ENCODE measurements at places on chromosomes 5 and 9. TPM values are rescaled to one million over a fixed set of nuclear protein-coding genes. Genes with fewer than 3 reads are reported as not detected.

The IGFBPL1 gene
- total RNA-seq = not detected

DNA sequence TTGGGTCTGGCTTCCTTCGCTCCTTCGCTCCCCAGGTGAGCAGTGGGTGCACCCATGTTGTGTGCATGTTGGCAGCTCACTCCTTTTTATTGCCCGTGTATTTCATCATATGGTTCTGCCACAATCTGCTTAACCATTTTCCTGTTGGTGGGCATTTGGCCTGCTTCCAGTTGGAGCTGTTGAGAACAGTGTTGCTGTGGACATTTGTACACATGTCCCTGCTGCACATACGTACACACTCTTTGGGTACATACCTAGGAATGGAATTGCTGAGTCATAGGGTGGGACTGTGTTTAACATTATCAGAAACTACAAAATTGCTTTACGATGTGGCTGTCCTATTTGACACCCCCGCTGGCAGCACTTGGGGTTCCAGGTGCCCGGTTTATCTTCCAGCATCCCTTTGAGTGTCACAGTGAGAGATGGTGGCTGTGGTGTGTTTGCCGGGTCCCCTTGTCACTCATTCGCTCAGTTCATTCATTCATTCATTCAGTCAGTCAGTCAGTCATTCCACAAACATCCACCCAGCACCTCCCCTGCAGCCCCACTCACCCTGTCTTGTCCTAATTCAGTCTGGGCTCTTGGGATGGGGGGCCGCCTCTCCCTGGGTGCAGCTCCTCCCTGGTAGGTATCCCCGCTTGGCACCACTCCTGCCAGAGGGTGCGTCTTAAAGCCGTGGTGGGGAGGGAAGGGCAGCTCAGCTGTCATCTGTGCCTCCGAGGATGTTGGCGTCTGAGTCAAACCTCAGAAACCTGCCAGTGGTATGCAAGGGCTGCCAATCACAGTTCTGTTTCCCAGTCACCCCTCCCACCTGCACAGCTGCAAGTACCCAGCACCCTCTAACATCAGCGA is 7.9 kb upstream of the FIBCD1 start:
- DNase-seq = no peak
- no peak overlapping the region for H3K27ac ChIP-seq
- no peaks in the 10 kb centered on the region for H3K36me3 ChIP-seq
- H3K27me3 ChIP-seq = no peaks in the 10 kb centered on the region

DNA sequence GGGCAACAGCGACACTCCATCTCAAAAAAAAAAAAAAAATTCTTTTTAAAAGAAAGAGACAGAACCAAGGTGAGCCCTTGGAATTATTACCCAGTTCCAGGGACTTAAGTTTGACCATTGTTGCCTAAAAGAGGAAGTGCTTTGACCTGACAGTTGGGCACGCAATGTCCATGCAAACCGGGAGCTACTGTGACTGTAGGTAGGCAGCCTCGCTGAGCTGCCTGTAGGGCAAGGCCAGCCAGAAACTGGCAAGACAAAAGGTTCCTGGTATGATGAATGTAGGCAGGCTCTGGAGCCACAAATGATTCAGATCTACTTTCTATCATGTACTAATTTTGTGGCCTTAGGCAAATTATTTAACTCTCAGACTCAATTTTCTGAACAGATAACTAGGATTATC is 334.8 kb upstream of the ZNF462 start:
- H3K36me3 ChIP-seq = no peaks in the 10 kb centered on the region
- H3K4me1 ChIP-seq = no peaks in the 10 kb centered on the region
- DNase-seq = no peak
- H3K4me3 ChIP-seq = no peak overlapping the region
- H3K27ac ChIP-seq = no peak overlapping the region

- DNase-seq = no peak
- H3K36me3 ChIP-seq = no peaks in the 10 kb centered on the region
- H3K27me3 ChIP-seq = no peaks in the 10 kb centered on the region
- H3K27ac ChIP-seq = no peak overlapping the region
- H3K4me1 ChIP-seq = no peaks in the 10 kb centered on the region
These were observed 825.9 kb upstream of the GRAMD2B start for GRCh38 chr5:125597338-125597737.

The FAM153A gene
- total RNA-seq = 4.2 TPM

- DNase-seq = no peak
- H3K27me3 ChIP-seq = no peaks in the 10 kb centered on the region
- H3K27ac ChIP-seq = peak overlapping the region; percentile 65
- no peak overlapping the region for H3K4me3 ChIP-seq
These were observed 65.3 kb downstream of the CDC14B start for GRCh38 chr9:96554326-96554725.

The PRUNE2 gene
- 75.6 TPM for total RNA-seq

GRCh38 chr9:134473141-134474054 is 147.1 kb downstream of the RXRA start:
- H3K27ac ChIP-seq = peak overlapping the region; percentile 78
- DNase-seq = no peak
- peaks cover 61% of the 10 kb centered on the region for H3K4me1 ChIP-seq
